ENCODE measurements at places on chromosomes 12 and 14. TPM values are rescaled to one million over a fixed set of nuclear protein-coding genes. Genes with fewer than 3 reads are reported as not detected.

The TC2N gene
- 12.3 TPM for total RNA-seq

The TBC1D30 gene
- 30.9 TPM for total RNA-seq

The DAAM1 gene
- total RNA-seq = 114 TPM

The DIO2 gene
- 0.64 TPM for total RNA-seq

The KRT85 gene
- total RNA-seq = not detected

- no peak for DNase-seq
These were observed 11.2 kb downstream of the MAP4K5 start for GRCh38 chr14:50520947-50521815.

DNA sequence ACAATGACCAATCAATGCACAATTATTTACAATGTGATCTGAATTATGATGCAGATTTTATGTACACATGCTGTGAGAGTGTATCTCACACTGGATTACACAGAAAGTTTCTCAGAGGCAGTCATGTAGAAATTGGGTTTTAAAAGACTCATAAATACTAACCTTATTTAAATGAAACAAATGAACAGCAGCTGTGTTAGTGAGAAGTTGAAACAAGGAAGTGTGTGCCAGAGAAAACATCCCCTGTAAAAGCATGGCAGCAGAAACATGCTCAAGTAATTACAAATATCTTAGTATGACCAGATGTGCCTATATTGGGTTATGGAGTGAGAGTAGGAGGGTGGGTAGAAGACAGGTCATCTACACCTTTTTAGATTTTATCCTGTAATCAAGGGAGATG lies 723.7 kb downstream of the C12orf50 start:
- DNase-seq = no peak

GRCh38 chr12:95857156-95857555 lies 1.6 kb upstream of the SNRPF start:
- no peak for DNase-seq

GRCh38 chr14:71240866-71241520 lies 333.7 kb downstream of the PCNX1 start:
- no peak for DNase-seq
